ENCODE measurements at places on chromosomes 3 and 15.
A peak's percentile ranks its signal among the peaks of the same experiment; 100 is the strongest.

DNA sequence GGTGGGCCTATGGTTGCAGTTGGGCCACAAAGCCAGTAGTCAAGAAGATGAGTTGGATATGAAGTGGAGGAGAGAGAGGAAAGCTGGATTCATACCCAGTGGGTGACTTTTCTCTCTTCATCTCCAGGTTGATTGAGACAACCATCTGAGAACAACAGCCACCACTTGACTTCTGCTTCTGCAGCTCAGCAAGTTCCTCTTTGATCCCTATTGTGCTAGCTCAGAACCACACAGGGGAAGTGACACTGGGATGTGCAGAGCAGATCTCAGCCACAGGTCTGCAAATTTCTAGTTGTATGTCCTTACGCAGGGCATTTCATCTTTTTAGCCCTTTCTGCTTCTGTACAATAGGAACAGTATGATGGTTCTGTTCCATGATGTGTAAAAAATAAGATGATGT lies 459.2 kb upstream of the ARRDC4 start:
- DNase-seq, result no peak

GRCh38 chr3:542021-542420 lies 345.5 kb downstream of the CHL1 start:
- no peak for DNase-seq

DNA sequence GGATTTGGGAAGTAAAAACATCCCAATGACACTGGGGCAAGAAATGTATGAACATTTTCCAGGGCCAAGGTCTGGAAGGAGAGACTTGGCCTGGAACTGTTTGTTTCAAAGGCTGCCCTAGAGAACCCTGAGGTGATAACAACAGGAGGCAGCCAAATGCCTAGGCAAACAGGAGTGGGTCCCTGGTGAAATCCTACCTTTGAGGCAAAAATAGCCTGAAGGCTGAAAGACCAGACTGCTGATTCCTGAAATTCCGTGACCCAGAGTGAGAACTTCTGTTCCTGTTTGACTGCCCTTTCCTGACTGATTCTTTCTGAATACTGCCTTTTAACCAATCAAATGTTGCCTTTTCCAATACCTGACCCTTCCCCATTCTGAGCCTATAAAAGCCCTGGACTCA lies 196.4 kb downstream of the NSUN3 start:
- DNase-seq, result no peak

DNA sequence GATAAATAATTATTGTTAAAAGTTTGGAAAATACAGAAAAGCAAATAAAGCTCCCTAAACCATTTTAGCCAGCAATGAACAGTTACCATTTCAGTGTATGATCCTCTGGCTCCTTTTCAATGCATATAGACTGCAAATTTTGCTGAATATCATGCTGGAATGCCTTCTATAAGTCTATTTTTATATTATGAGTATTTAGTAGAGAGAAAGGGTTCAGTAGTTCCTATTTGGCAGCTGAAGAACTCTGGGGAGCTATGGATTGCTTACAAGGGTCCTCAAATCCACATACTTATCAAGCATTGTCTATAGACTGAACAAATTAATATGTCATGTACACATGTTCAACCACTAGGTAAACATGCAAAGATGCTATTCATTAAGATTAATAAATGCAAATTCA lies 46.1 kb downstream of the LRRC3B start:
- DNase-seq, result no peak

DNA sequence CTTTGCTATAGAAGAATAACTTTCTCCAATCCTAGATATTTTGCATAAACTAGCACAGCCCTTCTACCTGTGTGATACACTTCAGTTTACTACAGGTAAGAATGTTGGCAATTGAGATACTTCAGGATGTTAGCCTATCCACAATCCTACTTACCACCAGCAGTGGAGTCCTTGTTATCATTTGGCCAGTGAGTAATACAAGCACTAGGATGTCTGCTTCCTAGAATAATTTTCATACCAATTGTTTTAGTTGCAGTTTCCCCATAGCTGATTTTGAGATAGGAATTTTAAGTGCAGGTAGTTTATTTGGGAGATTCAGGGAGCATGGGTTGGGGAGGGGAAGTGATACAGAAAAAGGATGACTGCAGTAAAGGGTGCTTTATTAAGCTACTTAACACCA lies 147.2 kb downstream of the EPHA6 start:
- no peak for DNase-seq

GRCh38 chr15:63041974-63042876 lies at the start of gene TPM1:
Gene TPM1 (plus strand): TSS chr15:63042747. CDS start chr15:63042830, 83 bp downstream.
- DNase-seq, result no peak

- peak; percentile 3 for DNase-seq
These were observed 26.6 kb upstream of the KY start for GRCh38 chr3:134677196-134677986.

DNA sequence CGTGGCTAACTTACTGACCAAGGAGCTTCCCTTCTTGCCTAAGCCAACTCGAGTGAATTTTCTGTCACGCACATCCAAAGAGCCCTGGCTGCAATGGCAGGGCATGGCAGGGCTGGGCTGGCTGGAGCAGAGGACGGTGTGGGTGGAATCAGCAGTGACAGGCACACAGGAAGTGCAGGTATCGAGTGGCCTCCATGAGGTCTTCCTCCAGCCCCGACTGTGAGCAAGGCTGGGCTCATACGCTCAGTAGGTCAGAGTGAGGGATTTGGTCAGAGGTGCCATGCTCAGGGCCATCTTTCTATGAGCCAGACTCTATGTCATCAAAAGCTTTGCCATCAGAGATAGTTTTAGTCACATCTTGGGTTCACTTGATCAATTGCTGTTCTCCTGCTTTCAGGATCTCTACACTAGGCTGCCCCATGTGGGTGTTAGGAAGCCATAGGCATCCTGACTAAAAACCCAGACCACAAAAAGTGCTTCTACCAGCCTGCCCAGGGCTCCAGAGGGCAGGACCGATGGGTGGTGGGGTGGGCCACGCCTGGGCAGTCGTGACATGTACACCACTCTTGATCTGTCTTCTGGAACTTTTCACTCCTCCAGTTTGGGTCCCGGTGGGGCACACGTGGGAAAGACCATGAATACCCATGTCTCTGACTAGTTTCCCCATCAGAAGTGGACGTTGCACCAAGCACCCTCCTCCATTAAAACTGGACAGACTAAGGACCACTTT lies 22.6 kb upstream of the COMMD4 start:
- no peak for DNase-seq

DNA sequence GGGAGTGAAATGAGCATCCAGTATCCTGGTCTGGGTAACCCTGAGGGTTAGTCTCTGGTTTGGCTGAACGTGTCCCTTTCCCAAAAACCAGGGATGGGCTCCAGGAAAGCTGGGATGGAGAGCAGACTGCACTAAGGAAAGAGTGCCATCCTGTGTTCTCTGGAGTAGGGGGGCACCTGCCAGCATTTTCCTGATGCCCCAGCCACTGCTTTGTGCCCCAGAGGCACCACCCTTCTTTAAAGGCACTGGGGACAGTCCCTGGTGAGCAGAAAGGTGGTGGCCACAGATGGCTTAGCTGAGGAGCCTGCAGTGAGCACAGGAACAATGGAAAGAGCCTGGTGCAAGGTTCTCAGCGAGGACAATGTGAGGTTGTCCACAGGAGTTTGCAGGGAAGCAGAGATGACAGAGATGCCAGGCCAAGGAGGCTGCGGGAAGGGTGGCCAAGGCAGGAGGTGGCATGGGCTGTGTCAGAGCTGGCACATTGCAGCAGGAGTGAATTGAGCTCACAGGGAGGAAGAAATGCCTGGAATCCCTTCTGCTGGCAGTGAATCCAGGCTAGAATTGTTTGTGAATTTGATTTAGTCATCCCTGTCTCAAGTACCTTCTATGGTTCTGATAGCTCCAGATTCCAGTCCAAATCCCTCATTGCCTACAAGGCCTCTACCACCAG lies 39.9 kb downstream of the AMOTL2 start:
- no peak for DNase-seq

- DNase-seq, result peak; percentile 30
These were observed 60.5 kb downstream of the SPTSSB start for GRCh38 chr3:161310649-161311423.

GRCh38 chr3:156434921-156435320 lies 120.0 kb downstream of the SSR3 start:
- DNase-seq, result no peak

DNA sequence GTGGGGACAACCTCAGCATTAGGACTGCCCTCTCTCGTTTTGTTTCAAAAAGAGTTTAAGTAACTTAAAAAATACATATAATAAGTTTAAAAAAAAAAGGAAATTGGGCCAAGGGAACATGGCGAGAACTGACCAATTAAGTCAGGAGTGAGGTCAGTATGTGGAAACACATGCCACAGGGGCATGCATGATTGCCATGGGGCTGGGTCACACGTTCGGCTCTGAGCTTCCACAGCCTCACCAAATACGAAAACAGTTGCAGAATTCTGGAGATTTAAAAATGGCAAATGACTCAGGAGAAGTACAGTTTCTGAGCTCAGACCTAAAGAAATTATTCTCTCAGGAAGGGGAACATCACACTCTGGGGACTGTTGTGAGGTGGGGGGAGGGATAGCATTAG lies 24.1 kb downstream of the PDE8A start:
- DNase-seq, result no peak

- no peak for DNase-seq
These were observed 4.7 kb downstream of the MESP1 start for GRCh38 chr15:89746386-89746780.

- no peak for DNase-seq
These were observed 334.0 kb downstream of the SOX2 start for GRCh38 chr3:182045736-182046135.

GRCh38 chr3:161443921-161444693 lies 52.5 kb upstream of the OTOL1 start:
- DNase-seq, result no peak

GRCh38 chr3:123706871-123707270 lies 122.0 kb upstream of the HACD2 start:
- no peak for DNase-seq

- no peak for DNase-seq
These were observed 37.3 kb downstream of the MB21D2 start for GRCh38 chr3:192880313-192880712.

DNA sequence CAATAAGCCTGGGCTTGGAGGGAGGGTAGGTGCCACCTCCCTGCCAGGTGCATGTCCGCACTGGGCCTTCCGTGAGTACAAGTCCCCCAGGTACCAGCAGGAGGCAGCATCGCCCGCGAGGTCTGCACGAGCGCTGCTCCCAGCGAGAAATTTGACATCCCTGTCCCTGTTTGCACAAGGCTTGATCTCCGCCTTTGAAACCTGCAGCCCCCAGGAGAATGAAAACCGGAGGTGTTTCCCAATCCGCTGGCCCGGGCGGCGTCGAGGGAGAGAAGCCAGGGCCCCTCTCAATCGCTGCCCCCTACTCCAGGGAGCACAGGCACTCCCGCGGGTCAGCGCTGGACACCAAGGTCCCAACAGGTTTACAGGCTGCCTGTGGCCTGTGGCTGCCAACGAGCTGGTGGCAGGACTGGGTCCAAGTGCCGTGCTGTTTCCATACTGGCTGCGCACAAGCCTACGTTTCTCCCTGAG lies 961 bp downstream of the HAPLN3 start:
- DNase-seq, result peak; percentile 83

GRCh38 chr15:73691396-73691795 lies 7.2 kb downstream of the CD276 start:
- DNase-seq, result no peak

DNA sequence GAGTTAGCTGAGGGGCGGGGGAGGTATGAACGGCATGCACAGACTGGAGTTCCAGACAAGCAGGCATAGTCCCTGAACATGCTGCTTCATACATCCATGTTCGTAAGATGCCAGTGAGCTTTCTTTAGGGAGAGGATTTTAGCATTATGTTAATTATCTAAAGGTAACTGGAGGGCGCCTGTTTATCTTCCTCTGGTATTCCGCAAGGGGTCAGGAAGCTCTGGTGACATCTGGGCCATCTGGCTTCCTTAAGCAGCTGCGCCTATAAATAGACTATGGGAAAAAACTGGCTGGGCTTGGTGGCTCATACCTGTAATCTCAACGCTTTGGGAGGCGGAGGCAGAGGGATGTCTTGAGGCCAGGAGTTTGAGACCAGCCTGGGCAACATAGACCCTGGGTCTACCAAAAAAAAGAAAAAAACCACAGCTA lies 1.5 kb upstream of the FBXO22 start:
- DNase-seq, result no peak

- DNase-seq, result no peak
These were observed 56.9 kb downstream of the MEGF11 start for GRCh38 chr15:66196602-66197001.

- no peak for DNase-seq
These were observed 29.4 kb downstream of the LYSMD4 start for GRCh38 chr15:99703603-99704443.

- DNase-seq, result no peak
These were observed 38.3 kb downstream of the CNTN6 start for GRCh38 chr3:1131166-1131565.

DNA sequence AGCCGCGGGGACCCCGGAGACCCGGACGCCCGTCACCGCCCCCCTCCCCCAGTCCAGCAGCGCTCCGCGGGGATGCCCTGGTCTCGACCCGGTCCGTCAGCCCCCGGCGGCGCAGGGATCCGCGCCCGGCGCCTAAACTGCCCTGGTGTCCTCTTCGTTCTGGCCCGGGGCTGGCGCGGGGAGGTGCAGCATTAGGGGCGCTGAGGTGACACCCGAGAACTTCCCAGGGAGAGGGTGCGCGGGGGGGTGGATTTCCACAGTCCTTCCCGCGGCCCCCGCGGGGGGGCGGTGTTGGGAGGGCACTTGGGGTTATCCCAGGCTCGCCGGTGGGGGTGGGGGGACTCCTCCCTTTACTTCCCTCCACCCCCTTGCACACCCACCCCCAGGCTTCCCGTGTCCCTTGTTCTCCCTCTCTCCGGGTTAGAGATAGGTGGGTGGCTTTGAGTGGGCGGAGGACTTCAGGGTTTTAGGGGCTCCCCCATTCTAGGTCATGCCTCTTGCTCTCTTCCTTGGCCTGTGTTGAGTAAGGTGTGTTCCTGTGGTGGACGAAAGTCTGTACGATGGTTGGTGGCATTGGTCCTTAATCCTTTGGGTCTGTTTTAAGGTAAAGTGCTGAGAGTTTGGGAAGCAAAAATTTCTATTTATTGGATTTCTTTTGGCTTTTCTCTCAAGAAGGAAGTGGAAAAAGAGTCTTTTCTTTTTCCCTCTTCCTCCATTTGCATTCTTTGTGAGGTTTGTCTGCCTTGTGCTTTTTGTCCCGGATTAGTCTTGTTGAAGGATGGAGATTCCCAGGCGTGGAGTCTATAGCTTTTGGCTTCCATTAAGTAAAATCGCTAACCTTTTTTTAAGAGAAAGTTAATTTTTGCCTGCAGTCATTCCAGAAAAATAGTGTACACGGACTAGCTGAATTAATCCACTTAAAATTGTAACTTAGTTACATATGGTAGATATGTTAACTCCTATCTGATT lies 811 bp downstream of the SKIL start:
- DNase-seq, result peak; percentile 73

All from activated T-cell treated with anti-CD3 and anti-CD28 coated beads for 48 hours (primary cell).